HS-5 (cell line): ENCODE measurements at places on chromosomes 4 and X.

GRCh38 chr4:27327421-27328181 is 467.0 kb downstream of the STIM2 start:
- DNase-seq = no peak

- DNase-seq = no peak
Measured at GRCh38 chr4:127748957-127749356, 18.8 kb downstream of the SLC25A31 start.

DNA sequence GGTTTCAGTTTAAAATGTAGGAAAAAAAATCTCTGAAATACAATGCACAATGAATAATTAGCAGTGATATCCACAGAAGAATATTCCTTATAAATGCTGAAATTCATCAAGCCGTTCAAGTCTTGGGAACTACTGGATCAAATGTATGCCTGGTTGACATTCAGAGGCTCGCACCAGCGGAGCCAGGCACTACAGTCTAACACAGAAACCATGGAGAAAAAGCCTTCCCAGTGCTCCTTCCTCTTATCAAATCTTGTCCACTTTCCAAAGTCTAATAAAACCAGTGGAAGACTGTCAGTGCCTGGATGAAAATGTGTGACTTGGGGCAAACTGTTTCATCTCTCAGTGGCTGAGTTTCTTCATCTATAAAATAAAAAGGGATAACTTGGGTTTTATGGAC is 35.9 kb downstream of the CENPU start:
- no peak for DNase-seq

- DNase-seq = no peak
Measured at GRCh38 chr4:107996949-107997788, 7.5 kb downstream of the HADH start.

- no peak for DNase-seq
Measured at GRCh38 chrX:149010013-149010852, 494.9 kb downstream of the IDS start.

- DNase-seq = no peak
Measured at GRCh38 chr4:60799214-60799613, 400.9 kb upstream of the ADGRL3 start.

DNA sequence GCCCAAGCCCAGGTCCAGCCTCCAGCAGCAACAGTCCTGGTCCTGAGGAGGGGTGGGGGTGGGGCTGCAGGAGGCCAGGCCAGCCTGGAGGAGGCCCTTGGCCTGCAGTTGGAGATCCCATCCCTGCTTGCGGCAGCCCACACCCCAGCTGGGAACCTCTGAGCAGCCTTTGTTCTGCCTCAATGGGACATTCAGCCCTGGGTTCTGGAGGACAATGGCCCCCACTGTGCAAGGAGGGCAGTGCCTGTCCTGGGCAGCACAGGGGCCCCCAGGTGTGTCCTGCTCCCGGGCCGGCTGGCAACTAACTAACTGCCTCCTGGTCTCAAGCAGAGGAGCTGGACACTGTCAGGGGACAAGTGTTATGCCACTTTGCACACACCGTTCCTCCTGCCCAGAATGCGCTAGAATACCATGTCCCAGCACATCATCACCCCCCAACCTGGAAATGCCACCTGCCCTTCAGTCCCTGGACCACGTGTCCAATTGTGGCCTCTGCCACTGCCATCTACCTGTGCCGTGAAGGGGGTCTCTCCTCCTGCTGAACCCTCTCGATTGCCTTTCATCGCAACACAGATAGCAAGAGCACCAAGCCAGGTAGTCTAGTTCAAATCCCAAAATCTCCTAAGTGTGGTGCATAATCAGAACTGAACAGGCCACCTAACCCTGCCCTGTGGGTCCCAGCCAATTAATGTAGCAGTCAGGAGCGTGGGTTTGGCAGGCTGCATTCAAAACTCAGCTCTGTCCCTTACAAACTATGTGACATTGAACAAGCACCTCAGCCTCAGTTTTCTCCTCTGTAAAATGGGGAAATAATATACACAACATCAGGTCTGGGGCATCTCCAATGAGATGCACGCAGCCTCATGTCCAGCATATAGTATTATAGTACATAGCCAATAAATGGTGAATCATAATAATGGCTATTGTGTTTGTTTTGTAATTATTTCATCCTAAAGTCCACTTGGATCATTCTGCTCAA is 8.8 kb downstream of the PPP2R2C start:
- no peak for DNase-seq

DNA sequence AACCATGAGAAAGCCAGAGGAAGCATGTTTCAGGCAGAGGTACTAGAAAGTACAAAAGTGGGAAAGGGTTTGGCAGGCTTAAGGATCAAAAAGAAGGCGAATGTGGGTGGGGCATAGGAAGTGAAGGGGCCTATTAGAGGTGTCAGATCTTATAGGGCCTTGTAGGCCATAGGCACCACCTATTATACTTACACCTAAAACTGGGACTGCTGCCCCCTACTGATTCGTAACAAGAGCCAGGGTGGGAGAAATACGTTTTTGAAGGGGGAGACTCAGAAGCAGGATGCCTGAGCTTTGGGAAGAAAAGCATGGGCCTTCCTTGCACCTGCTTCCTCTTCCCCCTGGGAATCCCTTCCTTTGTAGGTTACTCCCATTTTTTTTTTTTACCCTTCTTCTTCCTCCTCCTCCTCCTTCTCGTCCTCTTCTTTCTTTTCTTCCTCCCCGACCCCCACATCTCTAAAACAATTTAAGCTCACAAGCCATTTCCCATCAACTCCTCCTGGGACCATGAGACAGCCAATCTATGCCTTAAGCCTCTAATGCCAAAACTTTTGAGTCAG is 40.7 kb upstream of the GPC3 start:
- DNase-seq = no peak

GRCh38 chr4:174583056-174583455 is 60.8 kb upstream of the HPGD start:
- DNase-seq = no peak

DNA sequence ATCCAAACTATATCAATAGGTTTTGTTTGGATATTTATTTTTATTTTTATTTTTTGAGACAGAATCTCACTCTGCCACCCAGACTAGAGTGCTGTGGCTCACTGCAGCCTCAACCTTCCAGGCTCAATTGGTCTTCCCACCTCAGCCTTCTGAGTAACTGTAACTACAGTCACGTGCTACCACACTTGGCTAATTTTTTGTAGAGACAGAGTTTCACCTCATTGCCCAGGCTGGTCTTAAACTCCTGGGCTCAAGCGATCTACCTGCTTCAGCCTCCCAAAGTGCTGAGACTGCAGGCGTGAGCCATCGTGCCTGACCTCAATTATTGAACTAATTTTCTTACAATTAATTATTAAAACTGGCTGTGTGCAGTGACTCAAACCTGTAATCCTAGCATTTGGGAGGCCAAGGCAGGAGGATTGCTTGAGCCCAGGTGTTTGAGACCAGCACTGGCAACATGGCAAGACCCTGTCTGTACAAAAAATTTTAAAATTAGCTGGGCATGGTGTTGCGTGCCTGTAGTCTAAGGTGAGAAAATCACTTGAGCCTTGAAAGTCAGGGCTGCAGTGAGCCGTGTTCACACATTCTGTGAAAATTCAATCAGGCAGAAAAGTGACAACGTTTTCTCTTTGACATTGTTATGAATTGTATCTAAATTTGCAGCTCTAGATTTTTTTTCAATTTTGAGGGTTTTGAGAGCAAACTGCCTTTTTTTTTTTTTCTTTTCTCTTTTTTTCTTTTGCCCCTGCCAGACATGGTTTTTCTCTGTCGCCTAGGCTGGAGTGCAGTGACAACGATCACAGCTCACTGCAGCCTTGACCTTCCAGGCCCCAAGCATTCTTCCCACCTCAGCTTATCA is 66.0 kb downstream of the UBE2K start:
- no peak for DNase-seq

DNA sequence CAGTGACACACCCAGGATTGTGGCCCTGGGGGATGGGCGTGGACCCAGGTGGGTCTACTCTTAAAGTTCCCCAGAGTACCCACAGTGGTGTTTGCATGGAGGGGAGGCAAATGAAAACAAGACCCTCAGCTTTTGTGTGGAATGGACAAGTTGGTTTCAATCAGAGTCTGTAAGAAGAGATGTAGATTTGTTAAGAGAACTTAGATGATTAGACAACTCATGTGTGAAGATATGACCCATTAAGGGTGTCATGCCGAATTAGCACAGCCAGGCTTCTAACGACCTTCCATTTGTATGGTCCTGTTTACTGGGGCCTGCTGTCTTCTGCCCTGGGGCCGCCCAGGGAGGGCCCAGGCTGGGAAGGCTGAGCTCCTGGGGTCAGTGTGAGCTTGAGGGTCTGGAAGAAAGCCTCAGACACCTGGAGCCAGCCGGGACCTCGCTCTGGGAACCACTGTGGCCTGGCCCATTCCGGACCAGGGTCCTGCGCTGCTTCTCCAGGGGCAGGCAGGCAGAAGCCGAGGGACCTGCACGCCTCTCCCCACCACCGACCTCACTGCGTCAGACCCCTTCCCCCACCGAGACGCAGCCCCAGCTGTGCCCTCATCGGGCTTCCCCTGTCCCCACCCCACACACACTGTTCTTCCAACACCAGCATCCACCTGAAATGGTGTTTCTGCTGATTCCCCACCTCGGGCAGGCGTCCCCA is 20.4 kb downstream of the UVSSA start:
- no peak for DNase-seq

- DNase-seq = no peak
Measured at GRCh38 chrX:129984111-129984958, 1.9 kb downstream of the BCORL1 start.

- no peak for DNase-seq
Measured at GRCh38 chr4:119231491-119231890, 19.0 kb downstream of the USP53 start.

DNA sequence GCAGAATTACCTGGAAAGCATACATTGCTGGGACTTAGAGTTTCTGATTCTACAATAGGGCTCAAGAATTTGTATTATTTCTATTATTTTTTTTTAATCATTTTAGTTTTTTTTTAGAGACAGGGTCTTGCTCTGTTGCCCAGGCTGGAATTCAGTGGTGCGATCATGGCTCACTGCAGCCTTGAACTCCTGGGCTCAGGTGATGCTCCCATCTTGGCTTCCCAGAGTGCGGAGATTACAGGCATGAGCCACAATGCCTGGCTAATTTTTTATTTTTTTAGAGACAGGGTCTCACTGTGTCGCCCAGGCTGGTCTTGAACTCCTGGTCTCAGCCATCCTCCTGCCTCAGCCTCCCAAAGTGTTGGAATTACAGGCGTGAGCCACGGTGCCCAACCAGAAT is 92.6 kb downstream of the WWC2 start:
- DNase-seq = no peak

- no peak for DNase-seq
Measured at GRCh38 chrX:137194164-137194563, 160.4 kb upstream of the GPR101 start.

GRCh38 chr4:106369456-106370060 is 980 bp upstream of the GIMD1 start:
- DNase-seq = peak; percentile 81

GRCh38 chrX:27575565-27575964 is 14.6 kb upstream of the DCAF8L2 start:
- DNase-seq = no peak

DNA sequence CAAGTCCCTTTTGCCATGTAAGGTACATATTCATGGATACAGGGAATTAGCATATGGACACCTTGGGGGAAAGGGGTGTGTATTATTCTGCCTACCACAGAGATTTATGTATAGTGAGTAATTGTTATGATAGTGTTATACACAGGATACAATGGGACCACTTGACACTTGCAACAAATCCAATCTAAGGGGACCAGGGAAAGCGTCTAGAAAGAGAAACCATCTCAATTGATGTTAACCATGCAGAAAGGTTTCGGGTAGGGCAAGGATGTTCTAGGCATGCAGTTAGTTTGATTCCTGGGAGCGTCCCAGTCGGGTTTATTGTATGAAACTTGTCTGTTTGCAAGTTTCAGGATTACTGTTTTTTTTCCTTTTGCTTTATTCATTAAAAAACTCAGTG is 34.2 kb downstream of the MMRN1 start:
- no peak for DNase-seq

DNA sequence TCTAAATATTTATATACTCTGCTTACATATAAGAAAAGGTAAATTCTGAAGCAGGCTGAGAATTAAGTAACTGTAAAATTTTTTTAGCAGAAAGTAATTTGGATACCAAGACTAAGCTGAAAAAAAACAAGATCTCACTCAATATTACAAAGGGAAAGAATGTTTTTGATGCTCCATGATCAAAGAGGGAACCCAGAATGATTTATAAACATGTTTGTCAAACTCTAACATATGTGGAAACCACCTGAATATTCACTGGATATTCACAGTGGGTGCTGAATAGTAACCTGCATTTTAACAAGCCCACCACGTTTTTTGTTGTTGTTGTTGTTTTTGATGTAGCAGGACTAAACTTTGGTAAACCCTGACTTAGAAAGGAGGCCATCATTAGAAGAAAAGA is 324.9 kb upstream of the GATB start:
- DNase-seq = no peak

DNA sequence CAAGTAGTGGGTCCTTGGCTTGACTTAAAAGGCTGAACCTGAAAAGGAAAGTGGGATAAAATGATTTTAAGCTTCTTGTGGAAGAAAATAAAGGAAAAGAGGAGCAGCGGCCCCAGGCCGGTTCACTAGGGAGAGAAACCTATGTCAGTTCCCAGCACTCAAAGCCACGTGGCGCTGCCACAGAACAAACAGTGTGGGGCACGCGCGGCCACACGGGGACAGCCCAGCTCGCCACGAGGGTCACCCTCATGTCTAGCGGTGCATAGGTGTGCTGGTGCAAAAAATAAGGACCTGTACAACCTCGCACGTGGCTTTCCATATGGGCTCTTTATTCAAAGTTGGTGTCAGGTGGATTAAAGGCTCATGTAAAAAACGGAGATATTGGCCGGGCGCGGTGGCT is 17.1 kb downstream of the MSANTD1 start:
- DNase-seq = no peak

DNA sequence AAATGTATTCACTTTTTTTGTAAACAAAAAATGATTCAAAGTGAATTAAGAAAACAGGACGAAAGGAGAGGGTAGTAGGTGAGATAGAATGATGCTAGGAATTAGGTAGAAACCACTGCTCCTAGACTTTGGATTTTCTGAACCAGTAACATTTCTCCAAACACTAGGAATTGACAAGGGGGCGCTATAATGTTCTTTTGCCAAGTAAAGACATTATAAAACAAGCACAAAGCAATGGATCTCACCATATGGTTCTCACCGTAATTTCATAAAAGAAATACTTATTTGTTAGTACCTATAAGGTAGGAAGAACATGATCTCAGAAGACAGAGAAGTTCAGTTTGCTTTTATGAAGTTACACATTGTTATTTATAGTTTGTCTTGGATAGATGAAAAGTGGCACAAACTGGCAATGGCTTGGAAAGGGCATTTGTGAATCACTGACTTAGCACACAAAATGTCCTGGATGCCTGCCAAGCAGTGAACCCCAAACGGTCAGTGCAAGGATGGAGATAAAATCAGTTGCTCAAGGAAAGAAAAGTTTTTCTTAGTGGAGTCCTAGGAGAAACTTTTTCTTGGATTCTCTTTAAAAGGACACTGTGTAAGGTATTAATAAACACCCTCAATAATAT is 8.1 kb upstream of the TBC1D1 start:
- DNase-seq = no peak
